Occipital lobe (tissue), 3 donors: ENCODE measurements at places on chromosomes 3 and 15. TPM values are rescaled to one million over a fixed set of nuclear protein-coding genes. Genes with fewer than 3 reads are reported as not detected.
A peak's percentile ranks its signal among the peaks of the same experiment; 100 is the strongest.

- no peak for DNase-seq
Measured at GRCh38 chr15:38672814-38673670, 108.4 kb upstream of the RASGRP1 start.

GRCh38 chr3:130662501-130662996 lies 84.1 kb downstream of the PIK3R4 start:
- no peak for DNase-seq

Gene GOLGA8Q
- total RNA-seq = 0.62 TPM

DNA sequence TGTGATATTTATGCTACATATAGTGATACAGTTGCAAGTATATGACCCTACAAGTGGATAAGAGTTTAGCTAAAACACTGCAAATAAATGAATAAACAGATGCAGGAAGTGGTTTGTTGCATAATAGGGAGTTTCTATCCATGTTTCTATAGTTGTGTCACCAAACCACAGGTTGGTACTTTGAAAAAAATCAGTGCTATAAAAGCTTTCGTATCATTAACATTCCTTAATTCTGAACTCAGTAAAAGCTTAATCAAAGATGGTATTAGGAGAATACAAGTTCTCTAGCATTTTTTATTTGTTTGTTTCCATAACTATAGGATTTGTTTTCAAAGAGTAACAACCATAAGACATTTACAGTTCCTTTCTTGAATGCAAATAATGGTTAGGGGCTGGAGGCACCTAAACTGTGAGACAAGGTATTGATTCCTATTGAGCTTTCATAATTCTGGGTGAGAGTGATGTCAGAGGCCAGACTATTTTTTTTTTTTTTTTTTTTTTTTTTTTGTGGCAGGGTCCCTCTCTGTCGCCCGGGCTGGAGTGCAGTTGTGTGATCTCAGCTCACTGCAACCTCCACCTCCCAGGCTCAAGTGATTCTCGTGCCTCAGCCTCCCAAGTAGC lies 29.6 kb downstream of the CPOX start:
- no peak for DNase-seq

DNA sequence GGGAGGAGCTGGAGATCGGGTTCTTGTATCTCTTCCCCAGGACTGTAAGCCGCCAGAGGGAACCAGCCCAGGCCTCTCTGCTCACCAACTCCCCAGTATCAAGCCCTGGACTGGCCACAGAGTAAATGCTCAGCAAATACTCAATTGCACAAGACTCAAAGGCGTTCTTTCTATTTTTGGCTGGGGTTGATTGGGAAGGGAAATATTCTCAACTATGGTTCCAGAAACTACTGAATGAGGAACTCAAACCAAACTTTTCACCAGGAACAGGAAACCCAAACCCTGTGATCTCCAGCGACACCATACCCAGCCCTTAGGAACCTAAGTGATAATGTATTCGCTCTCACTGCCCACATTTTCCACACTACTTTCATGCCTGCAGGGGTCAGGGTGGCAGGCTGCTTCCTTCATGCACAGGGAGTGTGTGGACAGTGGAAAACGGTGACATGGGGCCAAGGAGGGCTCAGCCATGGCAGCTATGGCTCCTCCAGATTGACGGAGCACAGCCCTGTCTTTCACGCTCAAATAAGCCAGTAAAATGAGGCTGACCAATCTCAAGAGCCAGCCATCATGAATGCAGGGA lies 124.7 kb upstream of the RAD18 start:
- DNase-seq = no peak

GRCh38 chr15:84991014-84991712 lies 9.5 kb downstream of the PDE8A start:
- DNase-seq = no peak

Gene CMTM8
- total RNA-seq = 0.31 TPM

Gene MORC1
- total RNA-seq = 0.31 TPM

- no peak for DNase-seq
Measured at GRCh38 chr3:39189959-39190269, 2.5 kb downstream of the XIRP1 start.

GRCh38 chr3:122416966-122417365 lies 1.1 kb upstream of the WDR5B start:
- no peak for DNase-seq

DNA sequence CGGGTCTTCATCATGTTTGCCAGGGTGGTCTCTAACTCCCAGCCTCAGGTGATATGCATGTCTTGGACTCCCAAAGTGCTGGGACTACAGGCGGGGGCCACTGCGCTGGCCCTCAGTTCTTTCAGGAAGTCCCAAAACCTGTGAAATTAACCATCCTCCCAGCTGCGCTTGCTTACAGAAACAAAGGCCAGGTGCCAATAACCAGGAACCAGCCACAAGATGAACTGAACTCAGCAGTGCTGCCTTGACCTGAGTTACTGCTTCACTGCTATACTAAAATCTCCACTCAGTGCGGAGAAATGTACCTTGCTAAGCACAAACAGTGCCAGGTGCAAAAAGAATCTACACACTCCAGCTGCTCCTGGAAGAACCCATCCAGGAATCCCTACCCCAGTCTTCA lies 3.9 kb upstream of the GCHFR start:
- no peak for DNase-seq

GRCh38 chr3:9881441-9881840 lies 1.4 kb upstream of the CIDEC start:
- no peak for DNase-seq

Gene SIDT1
- total RNA-seq = 6.2 TPM

DNA sequence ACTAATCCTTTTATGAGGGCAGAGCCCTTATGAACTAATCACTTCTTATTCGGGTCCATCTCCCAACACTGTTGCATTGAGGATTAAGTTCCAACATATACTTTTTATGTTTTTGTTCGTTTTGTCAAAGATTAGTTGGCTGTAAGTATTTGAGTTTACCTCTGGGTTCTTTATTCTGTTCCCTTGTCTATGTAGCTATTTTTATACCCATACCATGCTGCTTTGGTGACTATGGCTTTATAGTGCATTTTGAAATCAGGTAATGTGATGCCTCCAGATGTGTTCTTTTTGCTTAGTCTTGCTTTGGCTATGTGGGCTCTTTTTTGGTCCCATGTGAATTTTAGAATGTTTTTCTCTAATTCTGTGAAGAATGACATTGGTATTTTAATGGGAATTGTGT lies 166.4 kb upstream of the KCNMB2 start:
- no peak for DNase-seq

- DNase-seq = no peak
Measured at GRCh38 chr15:80852676-80853075, 73.5 kb downstream of the CEMIP start.

DNA sequence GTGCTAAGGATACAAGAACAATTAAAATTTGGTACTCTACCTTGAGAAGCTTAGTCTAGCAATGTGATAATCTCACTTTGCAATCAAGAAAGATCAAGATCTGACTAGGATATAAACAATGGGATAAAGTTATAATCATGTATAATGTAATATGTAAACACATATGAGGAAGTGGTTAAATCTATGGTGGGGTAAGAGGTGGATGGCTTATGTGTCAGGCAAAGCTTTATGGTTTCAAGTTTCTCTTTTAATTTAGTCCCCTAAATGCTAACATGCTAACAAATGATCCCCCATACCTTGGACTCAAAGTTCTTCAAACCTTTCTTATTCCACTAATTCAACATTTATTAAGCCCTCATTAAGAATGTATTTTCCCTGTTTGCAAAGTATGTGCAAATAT lies 2.5 kb downstream of the RSL24D1 start:
- DNase-seq = no peak

Gene PTH1R
- total RNA-seq = 2.3 TPM

Gene FETUB
- not detected for total RNA-seq

Gene ITIH1
- 0.94 TPM for total RNA-seq

- no peak for DNase-seq
Measured at GRCh38 chr3:38190481-38190881, 25.1 kb downstream of the OXSR1 start.

GRCh38 chr15:67036775-67037555 lies 28.4 kb upstream of the SMAD3 start:
- DNase-seq = no peak

DNA sequence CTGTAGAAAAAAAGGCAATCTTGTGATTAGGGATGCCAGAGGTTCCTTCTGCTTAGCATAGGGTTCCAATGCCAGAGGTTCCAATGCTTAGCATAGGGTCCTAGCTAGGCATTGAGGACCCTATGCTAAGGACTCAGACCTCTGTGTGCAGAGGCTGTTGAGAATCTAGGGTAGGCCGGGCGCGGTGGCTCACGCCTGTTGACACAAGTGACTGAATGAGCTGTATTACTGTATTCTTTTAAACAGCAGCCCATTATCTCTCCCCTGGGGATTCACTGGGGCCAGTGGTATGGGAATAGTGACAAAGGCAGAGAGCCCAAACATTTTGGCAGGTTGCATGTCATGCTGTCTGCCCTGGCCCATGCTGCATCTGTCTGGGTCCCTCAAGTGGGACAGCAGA lies 16.2 kb downstream of the PAK6 start:
- DNase-seq = no peak

- DNase-seq = no peak
Measured at GRCh38 chr15:22253676-22254408, 173.5 kb downstream of the OR4M2 start.

GRCh38 chr15:58423831-58424608 lies 7.8 kb upstream of the LIPC start:
- no peak for DNase-seq

GRCh38 chr3:85342915-85343314 lies 384.1 kb downstream of the CADM2 start:
- peak; percentile 3 for DNase-seq

GRCh38 chr15:69748576-69749185 lies 296.1 kb downstream of the RPLP1 start:
- no peak for DNase-seq

- DNase-seq = no peak
Measured at GRCh38 chr3:162390891-162391290, 894.3 kb downstream of the OTOL1 start.

Gene P2RY13
- total RNA-seq = 3.6 TPM

Gene DPH6
- 12.9 TPM for total RNA-seq

Gene CLRN1
- total RNA-seq = not detected

DNA sequence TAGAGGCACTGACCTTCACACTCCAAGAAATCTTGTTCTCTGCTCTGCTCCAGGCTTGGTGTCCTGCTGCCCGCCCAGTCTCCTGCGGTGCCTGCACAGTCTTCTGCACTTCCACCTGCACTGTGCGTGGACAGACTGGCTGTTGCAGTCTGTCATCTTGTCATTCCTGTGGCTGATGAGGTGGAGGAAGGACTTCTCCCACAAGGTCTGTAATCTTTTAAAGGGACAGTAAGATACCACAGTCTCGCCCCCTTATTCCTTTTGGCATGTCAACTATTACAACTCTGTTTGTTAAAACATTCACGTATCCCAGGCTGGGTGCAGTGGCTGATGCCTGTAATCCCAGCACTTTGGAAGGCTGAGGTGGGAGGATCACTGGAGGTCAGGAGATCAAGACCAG lies 54.1 kb upstream of the IGF2BP2 start:
- no peak for DNase-seq

- no peak for DNase-seq
Measured at GRCh38 chr3:125634336-125634950, 39.1 kb upstream of the OSBPL11 start.

Gene HCLS1
- 1.9 TPM for total RNA-seq

DNA sequence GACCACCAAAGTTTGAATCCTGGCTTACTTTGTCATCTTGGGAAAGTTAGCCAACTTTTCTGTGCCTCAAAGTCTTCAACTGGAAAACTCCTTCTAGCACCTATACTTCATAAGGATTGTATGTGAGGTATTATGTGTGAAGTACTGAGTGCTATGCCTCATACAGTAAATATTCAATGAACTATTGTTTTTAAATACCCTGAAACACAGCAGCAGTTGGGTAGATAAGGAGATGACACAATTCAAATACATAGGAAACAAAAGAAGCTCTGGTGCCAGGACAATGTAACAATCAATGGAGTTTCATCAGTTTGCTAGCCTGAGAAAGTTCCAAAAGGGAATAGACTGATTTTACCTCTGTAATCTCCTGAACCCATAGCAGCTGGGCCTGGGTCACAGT lies 43.3 kb downstream of the TUBGCP4 start:
- no peak for DNase-seq

- DNase-seq = no peak
Measured at GRCh38 chr3:168889666-168890065, 773.8 kb downstream of the MECOM start.

- DNase-seq = no peak
Measured at GRCh38 chr3:110413266-110413665, 658.4 kb upstream of the NECTIN3 start.

DNA sequence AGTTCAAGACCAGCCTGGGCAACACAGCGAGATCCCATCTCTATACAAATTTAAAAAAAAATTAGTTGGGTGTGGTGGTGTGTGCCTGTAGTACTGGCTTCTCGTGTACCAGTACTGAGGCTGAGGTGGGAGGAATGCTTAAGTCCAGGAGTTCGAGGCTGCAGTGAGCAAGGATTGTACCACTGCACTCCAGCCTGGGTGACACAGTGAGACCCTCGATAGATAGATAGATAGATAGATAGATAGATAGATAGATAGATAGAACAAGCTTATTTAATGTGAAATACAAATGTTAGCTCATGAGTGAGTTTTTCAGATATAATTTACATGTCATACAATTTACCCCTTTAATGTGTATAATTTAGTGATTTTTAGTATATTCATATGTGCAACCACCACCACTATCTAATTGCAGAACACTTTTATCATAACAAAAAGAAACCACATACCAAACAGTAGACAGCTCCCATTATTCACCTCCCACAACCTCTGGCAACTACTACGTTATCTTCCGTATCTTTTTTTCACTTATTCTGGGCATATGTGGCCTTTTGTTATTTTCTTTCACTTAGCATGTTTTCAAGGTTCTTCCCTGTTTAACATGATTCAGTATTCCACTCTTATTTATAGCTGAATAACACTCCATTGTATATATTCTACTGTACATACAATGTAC lies 13.1 kb upstream of the PRRT3 start:
- DNase-seq = no peak

DNA sequence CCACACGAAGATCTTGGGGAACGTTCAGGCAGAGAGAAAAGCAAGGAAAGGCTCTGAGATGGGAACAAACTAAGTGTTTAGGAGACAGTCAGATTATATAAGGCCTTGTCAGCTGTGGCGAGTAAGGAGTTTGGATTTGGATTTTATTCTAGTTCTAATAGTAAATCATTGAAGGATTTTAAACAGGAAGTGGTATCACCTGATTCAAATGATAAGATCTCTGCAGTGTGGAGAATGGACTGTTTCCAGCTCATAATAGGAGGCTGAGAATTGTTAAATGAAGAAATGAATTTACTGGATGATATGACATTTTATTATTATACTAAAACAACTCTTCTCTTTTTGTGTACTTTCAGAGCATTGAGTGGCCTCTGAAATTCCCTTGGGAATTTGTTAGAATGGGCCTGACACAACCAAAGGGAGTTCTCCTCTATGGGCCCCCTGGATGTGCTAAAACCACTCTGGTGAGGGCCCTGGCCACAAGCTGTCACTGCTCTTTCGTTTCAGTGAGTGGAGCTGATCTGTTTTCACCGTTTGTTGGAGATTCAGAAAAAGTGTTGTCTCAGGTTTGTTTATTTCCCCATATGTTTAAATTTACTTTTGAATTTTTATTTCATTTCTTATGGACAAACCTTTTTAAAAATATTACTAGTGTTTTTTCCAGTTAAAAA lies 36.0 kb upstream of the GATM start:
- DNase-seq = no peak
